ENCODE measurements at places on chromosomes 16 and 17.

DNA sequence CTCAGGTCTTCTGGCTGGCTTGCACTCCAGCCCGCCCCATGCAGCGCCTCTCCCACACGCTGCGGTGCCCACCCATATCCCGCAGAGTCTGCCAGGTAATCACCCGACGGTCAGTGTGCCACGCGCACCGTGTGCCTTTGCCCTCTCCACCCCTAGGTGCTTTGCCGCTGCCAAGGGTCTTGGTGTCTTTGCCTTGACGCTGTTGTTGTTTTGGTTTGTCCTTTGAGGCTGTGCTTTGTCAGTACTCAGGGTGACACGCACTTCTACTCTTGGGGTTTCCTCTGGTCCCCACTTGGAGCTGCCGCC is 30.1 kb downstream of the UBN1 start:
- DNase-seq: no peak

DNA sequence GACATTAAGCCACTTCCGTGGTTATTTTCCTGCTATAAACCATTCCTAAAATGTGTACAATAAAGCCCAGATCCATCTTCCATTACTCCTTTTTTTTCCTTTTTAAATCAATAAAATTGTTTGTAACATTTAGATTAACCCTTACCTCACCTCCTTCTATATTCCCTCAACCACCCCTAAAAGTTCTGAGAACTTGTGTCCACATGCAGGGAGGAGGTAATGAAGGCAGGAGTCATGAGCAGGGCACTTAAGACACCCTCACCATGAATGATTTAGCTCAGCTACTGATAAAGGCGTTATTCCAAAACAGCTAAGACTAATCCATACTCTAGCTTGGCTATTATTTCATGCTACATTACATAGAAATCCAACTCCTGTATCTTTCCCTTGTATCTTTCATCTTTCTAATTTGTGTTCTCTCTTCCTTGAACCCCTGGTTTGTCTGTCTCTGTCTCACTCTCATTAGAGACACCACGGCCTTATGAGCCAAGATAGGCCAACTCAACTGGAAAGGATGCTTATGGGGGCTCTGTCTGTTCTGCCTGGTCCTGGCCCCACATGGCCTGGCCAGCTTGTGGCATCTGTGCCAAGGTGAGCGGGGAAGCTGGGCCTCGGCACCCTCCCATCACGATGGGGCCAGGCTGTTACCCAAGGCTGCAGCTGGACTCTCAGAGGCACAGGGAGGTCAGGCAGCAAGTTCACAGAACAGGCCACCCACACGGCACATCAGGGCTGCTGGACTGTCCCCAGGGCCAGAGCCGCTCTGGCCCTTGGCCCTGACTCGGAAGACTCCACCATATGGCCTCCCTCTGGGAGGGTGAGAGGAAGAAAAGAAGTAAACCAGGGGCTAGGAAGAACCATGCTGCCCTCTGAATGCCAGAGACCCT is 294.4 kb downstream of the SOX9 start:
- no peak for DNase-seq

DNA sequence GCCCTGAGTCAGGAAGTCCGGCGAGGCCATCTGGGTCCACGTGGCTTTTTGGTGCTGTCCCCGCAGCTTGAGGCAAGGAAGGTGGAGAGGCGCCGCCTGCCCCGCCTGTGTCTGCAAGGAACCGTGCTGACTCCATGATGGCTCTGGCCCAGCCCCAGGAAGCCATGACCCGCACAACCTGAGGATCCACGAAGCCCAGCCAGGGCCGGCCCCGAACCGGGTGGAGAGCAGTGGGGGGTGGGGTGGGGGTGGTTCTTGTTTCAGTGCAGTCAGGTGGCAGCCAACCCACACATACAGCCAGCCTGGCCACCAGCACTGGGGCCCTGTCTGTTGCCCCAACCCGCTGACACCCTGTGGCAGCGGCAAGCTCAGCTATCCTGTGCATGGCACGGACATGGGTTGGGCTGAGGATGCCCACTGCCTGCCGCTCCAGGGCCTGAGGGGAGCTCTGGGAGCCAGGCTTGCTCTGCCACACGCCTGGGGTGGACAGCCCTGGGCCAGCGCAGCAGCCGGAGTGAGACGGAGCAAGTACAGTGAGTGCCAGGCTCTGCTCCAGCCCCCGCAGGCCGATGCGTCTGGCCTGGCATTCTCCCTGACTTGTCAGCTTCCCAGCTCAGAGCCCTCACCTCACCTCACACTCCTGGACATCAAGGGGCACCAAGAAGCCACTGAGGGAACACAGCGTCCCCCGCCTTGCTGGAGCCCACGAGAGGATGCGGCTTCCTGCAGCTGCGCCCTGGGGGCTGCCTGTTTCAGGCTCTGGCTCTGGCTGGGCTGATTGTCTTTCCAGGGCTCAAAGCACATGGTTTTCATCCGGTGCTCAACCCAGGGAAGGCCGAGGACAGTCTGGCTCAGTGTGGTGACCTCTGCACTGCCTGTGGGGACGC is 68.8 kb downstream of the LMF1 start:
- no peak for DNase-seq

DNA sequence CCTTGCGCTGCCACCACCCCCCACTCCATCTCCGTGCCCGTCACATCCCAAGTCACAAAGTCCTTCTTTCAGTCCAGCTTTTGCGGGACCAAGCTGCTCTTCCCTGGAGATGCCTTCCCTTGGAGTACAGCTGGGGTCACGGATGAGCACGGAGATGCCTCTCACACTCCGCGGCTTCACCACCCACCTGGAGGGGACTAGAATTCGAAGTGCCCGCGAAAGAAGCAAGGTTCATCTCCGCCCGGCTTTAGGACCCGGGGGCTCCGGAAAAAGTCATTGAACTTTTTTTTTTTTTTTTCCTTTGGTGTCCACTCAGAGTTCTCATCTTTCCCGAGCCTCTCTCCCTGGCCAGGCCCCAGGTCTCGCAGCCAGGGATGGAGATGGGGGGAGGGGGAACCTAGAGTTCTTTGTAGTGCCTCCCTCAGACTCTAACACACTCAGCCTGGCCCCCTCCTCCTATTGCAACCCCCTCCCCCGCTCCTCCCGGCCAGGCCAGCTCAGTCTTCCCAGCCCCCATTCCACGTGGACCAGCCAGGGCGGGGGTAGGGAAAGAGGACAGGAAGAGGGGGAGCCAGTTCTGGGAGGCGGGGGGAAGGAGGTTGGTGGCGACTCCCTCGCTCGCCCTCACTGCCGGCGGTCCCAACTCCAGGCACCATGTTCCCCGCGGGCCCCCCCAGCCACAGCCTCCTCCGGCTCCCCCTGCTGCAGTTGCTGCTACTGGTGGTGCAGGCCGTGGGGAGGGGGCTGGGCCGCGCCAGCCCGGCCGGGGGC is at the start of gene FKBP10:
Gene FKBP10, plus strand, starts transcription at position 624 of the 771 bp plus-strand sequence. Its CDS starts 31 bp downstream, at position 655.
- DNase-seq: peak; percentile 40

GRCh38 chr16:1100084-1100800 is 4.2 kb upstream of the C1QTNF8 start:
- DNase-seq: no peak

GRCh38 chr16:71895679-71896365 is 491 bp downstream of the IST1 start:
- peak; percentile 48 for DNase-seq

DNA sequence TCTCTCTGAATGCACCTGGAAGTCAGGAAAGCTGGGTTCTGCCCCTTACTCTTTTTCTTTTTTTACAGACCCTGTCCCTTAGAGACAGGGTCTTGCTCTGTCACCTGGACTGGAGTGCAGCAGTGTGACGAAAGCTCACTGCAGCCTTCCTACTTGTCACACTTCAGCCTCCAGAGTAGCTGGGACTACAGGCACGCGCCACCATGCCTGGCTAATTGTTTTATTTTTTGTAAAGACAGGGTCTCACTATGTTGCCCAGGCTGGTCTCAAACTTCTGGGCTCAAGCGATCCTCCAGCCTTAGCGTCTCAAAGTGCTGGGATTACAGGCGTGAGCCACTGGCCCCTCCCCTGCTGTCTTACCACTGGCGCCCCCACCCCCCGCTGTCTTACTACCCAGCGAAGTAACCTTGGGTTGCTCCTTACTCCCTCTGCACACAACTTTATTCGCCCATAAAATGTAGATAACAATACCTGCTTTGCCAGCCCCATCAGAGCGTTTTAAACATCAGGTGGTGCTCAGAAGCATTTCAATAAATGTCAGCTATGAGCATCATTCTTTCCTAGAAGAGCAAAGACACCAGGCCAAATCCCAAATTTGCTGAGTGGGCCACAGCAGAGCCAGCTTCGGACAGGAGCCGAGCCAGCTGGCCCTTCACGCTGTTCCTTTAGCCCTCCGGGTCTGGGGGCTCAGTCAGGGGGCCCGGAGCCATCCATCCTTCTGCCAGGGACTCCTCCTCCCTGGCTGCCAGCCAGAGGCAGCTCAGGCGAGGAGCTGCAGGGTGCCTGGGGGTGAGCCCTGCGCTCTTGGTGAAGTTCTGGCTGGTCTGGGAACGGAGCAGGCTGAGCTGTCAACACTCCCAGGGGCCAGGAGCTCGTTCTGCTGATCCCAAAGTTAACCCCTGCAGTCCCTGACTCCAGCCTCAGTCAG is 24.4 kb downstream of the SRL start:
- no peak for DNase-seq

GRCh38 chr17:43787728-43788127 is 7.5 kb downstream of the CFAP97D1 start:
- no peak for DNase-seq

DNA sequence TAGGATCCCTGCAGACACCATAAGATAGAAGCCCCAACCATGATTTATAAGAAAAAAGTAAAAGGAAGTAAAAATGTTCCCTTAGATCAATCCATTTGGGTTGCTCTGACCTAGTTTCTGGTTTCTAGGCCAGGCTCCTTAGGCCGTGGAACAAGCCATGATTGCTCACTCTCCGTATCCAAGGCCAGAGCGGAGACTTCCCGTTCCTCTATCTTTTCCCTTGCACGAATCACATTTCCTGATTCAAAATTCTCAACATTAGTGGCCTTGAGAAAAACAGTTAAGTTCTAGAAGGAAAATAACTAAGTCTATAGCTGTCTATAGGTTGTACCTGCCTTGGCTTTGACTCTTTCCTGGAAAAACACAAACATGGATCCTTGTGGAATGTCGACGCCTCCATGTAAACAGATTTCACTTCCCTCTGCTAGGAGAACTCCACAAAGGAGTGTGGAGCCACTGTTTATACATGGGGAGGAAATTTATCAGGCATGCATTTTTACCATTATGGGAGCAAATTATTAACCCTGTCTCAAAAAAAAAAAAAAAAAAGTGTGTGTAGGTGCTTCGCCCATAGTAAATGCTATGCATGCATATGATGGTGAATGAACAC is 149.6 kb downstream of the ZFHX3 start:
- no peak for DNase-seq

GRCh38 chr16:55154956-55155355 is 169.0 kb upstream of the IRX6 start:
- DNase-seq: no peak

GRCh38 chr17:45688353-45688752 is 95.8 kb upstream of the CRHR1 start:
- DNase-seq: no peak

- no peak for DNase-seq
Measured at GRCh38 chr17:42608305-42609181, 631 bp downstream of the RETREG3 start.

DNA sequence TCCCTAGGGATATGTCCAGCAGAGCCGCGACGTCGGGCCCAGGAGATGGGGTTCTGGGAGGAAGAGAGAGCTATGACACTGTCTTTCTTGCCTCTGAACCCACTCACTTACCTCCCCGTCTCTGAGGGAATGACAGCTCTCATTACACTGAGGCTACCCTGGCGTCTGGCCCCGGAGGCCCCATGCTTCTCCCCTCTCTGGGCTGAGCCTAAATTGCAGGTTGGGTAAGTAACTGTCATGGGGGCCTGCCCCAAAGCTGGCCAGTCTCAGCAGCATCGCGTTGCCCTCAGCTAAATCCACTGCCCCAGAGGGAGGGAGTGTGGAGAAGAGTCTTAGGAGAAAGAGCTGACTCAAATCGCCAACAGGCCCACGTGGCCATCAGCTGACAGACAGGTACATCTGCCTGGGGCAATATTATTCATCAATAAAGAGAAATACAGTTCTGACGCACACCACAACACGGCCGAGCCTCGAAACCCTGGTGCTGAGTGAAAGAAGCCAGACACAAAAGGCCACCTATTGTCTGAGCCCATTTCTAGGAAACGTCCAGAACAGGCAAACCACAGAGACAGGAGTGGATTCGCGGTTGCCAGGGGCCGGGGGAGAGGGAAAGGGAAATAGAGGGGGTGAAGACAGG is 156.4 kb downstream of the C16orf95 start:
- no peak for DNase-seq

GRCh38 chr17:78598013-78598471 is 20.8 kb upstream of the DNAH17 start:
- no peak for DNase-seq

DNA sequence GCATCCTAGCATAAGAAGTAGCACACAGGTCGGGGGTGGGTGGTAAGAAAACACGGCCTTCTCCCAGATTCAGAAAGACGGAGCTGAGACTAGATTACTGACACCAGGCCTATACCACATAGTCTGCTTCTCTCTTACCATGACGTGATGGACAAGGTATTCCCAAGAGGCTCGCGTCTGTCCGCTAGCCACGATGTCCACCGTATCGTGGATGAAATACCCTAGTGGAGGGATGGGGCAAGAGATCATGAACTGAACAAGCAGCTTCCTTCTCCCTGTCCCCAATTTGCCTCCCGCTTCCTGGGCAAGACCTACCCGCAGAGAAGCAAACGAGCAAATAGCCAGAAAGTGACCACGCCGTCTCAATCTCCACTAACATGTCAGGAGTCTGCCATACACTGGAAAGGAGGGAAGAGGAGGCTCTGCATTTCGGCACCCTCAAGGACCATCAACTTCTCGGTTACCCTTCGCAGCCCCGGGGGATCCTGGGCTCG is 820 bp downstream of the TLCD1 start:
- no peak for DNase-seq

DNA sequence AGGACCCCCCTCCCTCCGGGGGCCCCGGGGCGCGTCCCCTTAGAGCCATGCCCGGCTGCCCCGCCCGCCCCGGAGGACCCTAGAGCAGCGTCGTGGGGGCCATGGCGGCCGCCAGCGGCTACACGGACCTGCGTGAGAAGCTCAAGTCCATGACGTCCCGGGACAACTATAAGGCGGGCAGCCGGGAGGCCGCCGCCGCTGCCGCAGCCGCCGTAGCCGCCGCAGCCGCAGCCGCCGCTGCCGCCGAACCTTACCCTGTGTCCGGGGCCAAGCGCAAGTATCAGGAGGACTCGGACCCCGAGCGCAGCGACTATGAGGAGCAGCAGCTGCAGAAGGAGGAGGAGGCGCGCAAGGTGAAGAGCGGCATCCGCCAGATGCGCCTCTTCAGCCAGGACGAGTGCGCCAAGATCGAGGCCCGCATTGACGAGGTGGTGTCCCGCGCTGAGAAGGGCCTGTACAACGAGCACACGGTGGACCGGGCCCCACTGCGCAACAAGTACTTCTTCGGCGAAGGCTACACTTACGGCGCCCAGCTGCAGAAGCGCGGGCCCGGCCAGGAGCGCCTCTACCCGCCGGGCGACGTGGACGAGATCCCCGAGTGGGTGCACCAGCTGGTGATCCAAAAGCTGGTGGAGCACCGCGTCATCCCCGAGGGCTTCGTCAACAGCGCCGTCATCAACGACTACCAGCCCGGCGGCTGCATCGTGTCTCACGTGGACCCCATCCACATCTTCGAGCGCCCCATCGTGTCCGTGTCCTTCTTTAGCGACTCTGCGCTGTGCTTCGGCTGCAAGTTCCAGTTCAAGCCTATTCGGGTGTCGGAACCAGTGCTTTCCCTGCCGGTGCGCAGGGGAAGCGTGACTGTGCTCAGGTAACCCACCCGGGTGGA is 759 bp downstream of the ALKBH5 start:
- peak; percentile 71 for DNase-seq
